ENCODE measurements at places on chromosomes 7 and 10.

GRCh38 chr10:25125201-25125611, 49.6 kb upstream of the GPR158 start:
- DNase-seq, result no peak
- H3K36me3 ChIP-seq, result no peaks in the 10 kb centered on the region
- H3K4me1 ChIP-seq, result no peaks in the 10 kb centered on the region
- H3K27me3 ChIP-seq, result peaks cover 3% of the 10 kb centered on the region

DNA sequence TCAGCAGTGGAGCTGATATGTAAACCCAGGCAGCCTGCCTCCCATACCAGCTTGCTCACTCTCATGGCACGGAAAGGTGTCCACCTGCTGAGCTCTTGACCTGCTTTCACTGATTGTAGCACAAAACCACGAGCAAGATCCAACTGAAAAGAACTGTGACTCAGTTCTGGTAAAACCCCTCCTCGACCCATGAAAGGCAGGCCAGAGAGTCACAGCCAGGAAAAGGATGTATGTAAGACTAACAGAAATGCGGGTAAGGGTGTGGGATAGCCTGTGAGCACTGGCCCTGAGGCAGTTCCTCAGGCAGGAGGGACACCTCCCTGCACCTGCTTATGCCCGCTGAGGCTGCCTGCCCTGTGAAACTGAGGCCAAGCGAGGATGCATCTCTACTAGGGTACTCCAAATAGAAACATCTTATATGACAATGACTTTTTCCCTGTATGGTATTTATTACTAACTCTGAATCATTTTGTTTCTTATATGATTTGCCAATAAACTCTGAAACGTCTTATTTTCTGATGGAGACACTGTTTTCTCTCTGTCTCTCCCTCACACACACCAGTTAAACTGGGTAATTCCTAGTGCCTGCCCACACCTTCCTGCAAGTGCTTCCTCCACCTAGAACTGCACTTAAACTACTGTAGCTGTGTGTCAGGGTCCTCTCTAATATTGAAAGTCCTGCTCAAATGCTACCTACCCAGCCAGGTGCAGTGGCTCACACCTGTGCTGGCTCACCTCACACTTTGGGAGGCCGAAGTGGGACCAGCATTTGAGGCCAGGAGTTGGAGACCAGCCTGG, 73.3 kb upstream of the GHITM start:
- H3K27ac ChIP-seq, result no peak overlapping the region
- no peak for DNase-seq
- H3K4me3 ChIP-seq, result no peak overlapping the region
- no peaks in the 10 kb centered on the region for H3K27me3 ChIP-seq

DNA sequence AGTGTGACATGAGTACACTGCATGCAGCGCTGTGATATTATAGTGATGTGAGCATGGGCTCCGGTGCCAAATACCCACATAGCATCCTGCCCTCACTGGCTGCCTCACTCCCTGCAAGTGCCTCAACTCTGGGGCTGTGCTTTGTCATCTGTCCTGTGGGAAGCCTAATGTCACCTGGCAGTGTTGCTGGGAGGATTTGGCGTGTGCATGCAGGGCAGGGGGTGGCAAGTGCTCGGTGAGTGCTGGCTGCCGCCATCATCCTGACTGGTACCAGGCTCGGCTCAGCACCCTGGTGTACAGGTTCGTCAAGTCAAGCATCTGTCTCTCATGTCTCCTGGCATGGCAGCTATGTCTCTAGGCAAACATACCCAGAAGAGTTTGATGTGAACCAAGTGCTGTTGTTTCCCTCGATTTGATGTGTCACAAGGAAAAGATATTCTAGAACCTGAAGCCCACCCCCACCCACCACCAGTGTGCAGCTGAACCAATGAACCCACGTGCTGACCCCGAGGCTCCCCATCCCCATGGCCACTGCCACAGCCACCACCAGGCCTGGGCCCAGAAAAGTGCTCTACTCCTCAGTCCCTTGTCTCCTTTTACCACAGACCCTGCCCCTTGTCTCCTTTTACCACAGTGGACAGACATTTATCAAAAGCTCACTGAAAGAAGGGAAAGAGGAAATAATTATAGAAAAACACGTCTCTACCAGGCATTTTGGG, 135.8 kb downstream of the MAPK8 start:
- H3K36me3 ChIP-seq, result no peaks in the 10 kb centered on the region
- no peak for DNase-seq
- no peaks in the 10 kb centered on the region for H3K27me3 ChIP-seq

- peaks cover 3% of the 10 kb centered on the region for H3K4me1 ChIP-seq
- no peaks in the 10 kb centered on the region for H3K36me3 ChIP-seq
- no peak overlapping the region for H3K27ac ChIP-seq
Measured at GRCh38 chr7:155795951-155796350, 16.3 kb downstream of the SHH start.

DNA sequence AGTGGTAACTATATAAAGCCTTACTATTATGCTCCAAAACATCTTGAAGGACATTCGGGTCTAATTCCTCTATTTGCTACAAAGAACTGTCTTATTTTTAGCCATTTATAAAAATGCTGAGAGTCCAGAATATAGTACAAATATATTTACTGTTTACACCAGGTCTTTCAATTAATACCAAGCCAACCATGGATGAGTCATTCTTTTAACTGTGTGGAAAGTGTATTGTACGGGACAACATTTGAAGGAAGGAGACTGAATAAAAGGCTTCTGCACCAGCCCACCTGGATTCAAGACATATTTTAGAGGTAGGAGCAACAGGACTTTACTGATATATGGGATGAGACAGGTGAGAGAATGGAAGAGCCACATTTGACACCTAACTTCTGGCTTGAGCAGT, 35.4 kb downstream of the MASTL start:
- no peaks in the 10 kb centered on the region for H3K4me1 ChIP-seq
- no peak for DNase-seq
- no peak overlapping the region for H3K27ac ChIP-seq

- H3K4me1 ChIP-seq, result no peaks in the 10 kb centered on the region
- H3K36me3 ChIP-seq, result no peaks in the 10 kb centered on the region
- no peaks in the 10 kb centered on the region for H3K27me3 ChIP-seq
- H3K27ac ChIP-seq, result no peak overlapping the region
Measured at GRCh38 chr7:78164459-78164858, 365.9 kb downstream of the PHTF2 start.

GRCh38 chr7:15105711-15106110, 203.2 kb upstream of the DGKB start:
- H3K36me3 ChIP-seq, result no peaks in the 10 kb centered on the region
- DNase-seq, result no peak
- no peak overlapping the region for H3K4me3 ChIP-seq
- H3K27me3 ChIP-seq, result no peaks in the 10 kb centered on the region
- no peaks in the 10 kb centered on the region for H3K4me1 ChIP-seq
- no peak overlapping the region for H3K27ac ChIP-seq

- peaks cover 18% of the 10 kb centered on the region for H3K4me1 ChIP-seq
- H3K27me3 ChIP-seq, result no peaks in the 10 kb centered on the region
- H3K4me3 ChIP-seq, result no peak overlapping the region
- no peak overlapping the region for H3K27ac ChIP-seq
- peak; percentile 22 for DNase-seq
Measured at GRCh38 chr10:7610651-7611389, 55.9 kb downstream of the ITIH5 start.

- H3K4me3 ChIP-seq, result no peak overlapping the region
- H3K27me3 ChIP-seq, result no peaks in the 10 kb centered on the region
- peaks cover 69% of the 10 kb centered on the region for H3K4me1 ChIP-seq
- DNase-seq, result no peak
- no peaks in the 10 kb centered on the region for H3K36me3 ChIP-seq
- no peak overlapping the region for H3K27ac ChIP-seq
Measured at GRCh38 chr7:148720472-148720871, 21.8 kb downstream of the CUL1 start.

DNA sequence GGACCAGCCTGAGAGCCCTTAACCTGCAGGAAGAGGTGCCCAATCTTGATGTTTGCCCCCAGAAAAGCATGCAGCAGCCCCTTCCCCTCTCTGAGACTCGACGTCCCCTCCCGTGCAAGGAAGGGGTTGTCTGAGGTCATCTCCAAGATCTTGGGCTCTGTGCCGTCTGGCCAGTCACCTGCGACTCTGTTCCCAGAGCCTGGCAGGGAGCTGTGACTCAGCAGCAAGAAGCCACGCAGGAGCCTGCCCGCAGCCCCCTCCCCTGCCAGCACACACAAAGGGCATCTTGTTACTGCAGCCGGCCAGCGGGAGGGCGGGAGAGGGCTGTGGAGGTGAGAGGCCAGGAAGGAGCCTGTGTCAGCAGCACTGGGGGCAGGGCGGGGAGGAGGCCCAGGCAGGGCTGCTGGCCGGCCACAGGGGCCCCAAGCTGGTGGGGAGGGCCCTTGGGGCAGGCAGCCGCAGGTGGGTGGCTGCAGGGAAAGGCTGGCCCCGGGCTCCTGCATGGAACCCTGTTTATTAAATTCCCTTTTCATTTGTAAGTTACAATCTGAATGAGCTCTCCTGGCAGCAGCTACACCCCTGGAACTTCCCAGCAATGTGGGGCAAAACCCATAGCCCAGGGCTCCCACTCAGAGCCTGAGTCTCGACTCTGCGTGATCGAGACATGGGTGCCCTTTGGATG, 103.7 kb upstream of the ZMIZ1 start:
- DNase-seq, result peak; percentile 45
- no peak overlapping the region for H3K27ac ChIP-seq
- no peak overlapping the region for H3K4me3 ChIP-seq
- no peaks in the 10 kb centered on the region for H3K36me3 ChIP-seq
- peaks cover 15% of the 10 kb centered on the region for H3K4me1 ChIP-seq

DNA sequence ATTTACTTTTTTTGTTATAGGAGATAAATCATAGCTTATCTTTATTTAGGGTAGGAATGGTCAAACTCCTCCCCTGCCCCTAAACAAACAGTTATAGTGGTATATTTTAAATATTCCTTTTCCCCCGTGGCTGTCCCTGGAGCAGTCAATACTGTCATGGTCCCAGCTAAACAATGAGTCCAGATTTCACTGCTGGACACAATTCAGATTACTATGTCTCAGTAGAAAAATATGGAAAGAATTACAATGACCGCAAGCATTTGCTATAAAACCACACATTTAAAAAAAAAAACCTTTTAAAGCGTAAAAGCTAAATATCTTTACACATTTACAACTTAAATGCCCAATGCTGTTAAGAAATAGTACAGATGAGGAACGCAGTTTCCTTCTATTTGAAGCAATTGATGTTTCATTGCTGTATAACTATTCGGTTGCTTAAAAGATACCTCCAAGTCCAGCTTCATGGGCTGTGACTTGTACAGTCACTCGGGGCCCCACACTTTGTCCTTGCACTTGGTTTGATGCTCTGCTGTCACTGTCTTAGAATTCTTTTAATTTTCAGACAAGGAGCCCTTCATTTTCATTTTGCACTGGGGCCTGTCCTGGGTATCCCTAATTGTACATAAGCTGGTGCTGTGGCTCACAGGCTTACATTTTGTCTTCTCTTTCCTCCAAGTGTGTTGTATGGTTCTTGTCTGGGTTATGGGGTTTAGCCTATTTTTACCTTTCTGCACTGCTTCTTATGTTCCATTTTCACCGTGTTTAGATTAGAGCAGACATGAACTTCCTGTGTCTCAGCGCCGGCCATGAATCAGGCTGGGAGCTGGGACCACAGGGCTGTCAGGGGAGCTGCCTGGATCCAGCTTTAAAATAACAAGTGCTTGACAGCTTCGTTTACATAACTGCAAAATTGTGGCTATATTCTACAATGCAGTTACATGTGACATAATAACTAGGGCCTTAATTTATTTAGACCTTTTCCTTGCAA, 530.2 kb upstream of the FZD8 start:
- H3K4me1 ChIP-seq, result peaks cover 36% of the 10 kb centered on the region
- no peak for DNase-seq
- H3K36me3 ChIP-seq, result no peaks in the 10 kb centered on the region
- H3K27me3 ChIP-seq, result no peaks in the 10 kb centered on the region
- H3K27ac ChIP-seq, result no peak overlapping the region

DNA sequence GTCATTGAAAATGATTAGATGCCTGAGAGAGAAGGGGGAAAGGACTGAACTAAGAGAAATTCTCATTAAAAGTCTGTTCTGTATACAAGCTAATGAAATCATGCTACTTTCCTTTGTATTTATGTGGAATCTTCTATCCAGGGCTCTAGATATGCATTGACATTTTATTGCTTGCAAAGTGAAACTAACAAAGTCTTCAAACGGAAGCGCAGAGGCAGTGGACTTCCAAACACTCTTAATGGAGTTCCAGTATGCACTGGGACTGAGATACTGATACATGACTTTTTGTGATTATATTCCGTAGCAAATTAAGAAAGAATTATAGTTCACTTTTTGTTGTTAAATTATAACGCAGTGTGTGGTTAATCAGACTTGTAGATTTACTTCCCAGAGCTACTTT, 166.8 kb upstream of the TBX20 start:
- no peaks in the 10 kb centered on the region for H3K27me3 ChIP-seq
- peak overlapping the region; percentile 38 for H3K27ac ChIP-seq
- no peak overlapping the region for H3K4me3 ChIP-seq
- no peak for DNase-seq

GRCh38 chr7:50353201-50353600, 48.7 kb downstream of the IKZF1 start:
- no peaks in the 10 kb centered on the region for H3K27me3 ChIP-seq
- no peak overlapping the region for H3K27ac ChIP-seq
- H3K36me3 ChIP-seq, result peaks cover 25% of the 10 kb centered on the region
- no peak for DNase-seq
- no peak overlapping the region for H3K4me3 ChIP-seq

DNA sequence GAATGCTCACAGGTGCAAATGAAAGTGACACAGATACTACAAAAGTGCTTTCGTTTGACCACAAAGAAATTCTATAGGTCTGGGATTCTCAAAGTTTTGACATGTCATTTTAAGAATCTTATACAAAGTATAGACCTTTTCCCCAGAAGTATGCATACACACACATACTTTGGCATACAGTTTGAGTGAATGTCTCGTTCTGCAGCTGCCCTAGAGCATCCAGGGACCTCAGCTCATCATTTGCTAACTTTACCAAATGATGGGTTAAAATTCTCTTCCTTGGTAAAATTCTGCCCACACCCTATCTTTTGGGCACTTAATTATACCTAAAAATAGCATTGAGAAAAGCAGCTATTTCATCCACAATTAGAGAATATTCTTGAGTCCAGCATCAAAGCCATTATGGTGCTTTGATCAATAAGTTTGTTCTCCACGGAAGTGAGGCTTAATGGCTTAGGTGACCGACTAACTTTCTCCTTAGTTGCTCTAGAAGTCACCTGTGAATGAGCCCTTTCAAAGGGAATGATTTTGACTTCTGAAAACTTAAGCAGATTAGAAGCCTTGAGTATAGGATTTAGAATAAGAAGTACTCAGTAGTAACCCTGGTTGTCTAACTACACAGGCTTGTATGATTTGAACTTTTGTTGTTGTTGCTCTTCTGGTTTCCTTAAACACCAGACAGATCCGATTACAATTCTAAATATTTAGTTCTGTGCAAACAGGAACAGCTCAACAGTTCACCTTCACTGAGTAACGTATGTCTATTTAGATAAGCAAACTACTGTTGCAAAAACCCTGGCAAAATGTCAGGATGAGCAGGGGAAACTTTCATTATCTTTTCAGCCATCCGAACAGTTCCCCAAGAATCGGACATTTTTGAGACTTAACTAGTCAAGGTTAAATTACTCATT, 70.6 kb downstream of the CNNM2 start:
- H3K36me3 ChIP-seq, result no peaks in the 10 kb centered on the region
- H3K4me3 ChIP-seq, result no peak overlapping the region
- no peaks in the 10 kb centered on the region for H3K27me3 ChIP-seq
- DNase-seq, result no peak

- H3K36me3 ChIP-seq, result no peaks in the 10 kb centered on the region
- no peak for DNase-seq
- no peak overlapping the region for H3K27ac ChIP-seq
- no peak overlapping the region for H3K4me3 ChIP-seq
Measured at GRCh38 chr10:124409696-124410095, 9.0 kb downstream of the OAT start.
